ENCODE measurements at places on chromosomes 2 and 18.

DNA sequence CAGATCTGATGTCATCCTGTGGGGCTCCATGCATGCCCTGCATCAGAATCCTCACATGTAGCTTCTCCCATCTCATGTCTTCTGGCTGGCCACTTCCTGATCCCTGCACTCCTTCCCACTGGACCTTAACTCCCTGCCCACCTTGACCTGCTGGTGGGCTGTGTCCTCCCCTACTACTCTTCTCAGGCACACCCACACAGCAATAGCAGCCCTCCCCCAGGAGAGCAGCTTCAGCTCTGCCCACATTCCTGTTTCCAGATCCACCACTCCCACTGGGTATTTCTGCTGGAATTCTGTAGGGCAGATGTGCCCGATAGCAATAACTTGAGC, 137.0 kb upstream of the HS6ST1 start:
- no peaks in the 10 kb centered on the region for H3K36me3 ChIP-seq
- no peaks in the 10 kb centered on the region for H3K27me3 ChIP-seq
- DNase-seq, result no peak
- H3K4me3 ChIP-seq, result no peak overlapping the region

GRCh38 chr2:67977464-67977863, 85.3 kb downstream of the C1D start:
- no peaks in the 10 kb centered on the region for H3K36me3 ChIP-seq
- no peak overlapping the region for H3K4me3 ChIP-seq
- no peaks in the 10 kb centered on the region for H3K4me1 ChIP-seq
- no peak overlapping the region for H3K27ac ChIP-seq
- H3K27me3 ChIP-seq, result no peaks in the 10 kb centered on the region

DNA sequence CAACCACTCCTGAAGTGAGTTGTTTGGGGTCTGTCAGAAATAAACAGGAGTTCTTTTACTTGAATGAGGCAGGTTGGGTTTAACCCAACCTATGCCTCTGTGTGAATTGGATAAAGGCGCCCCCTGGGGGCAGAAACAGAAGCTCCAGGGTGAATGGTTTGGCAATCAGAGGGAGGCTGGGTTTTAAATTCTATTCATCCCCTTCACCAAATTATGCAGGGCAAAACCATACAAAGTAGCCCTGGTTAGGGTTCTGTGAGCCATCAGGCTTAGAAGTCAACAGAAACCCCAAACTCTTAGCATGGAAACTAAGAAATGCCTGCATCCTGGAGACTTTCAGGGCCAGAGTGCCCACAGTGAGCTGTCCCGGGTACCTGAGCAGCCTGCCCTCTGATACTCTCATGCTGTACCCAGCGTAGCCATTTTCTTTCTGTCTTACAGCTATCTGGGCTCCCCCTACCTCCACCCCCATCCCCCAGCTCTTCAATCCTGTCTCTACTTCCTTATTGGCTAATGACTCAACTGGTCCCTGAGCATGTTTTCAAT, 241.5 kb downstream of the ICOS start:
- DNase-seq, result no peak
- H3K36me3 ChIP-seq, result no peaks in the 10 kb centered on the region
- no peaks in the 10 kb centered on the region for H3K4me1 ChIP-seq
- no peak overlapping the region for H3K27ac ChIP-seq
- no peak overlapping the region for H3K4me3 ChIP-seq

GRCh38 chr2:71786291-71787107, 333.1 kb downstream of the DYSF start:
- H3K36me3 ChIP-seq, result no peaks in the 10 kb centered on the region
- H3K4me3 ChIP-seq, result no peak overlapping the region
- no peaks in the 10 kb centered on the region for H3K27me3 ChIP-seq
- H3K27ac ChIP-seq, result no peak overlapping the region
- no peaks in the 10 kb centered on the region for H3K4me1 ChIP-seq

- no peak for DNase-seq
- no peaks in the 10 kb centered on the region for H3K27me3 ChIP-seq
- peaks cover 3% of the 10 kb centered on the region for H3K4me1 ChIP-seq
- no peak overlapping the region for H3K27ac ChIP-seq
- H3K36me3 ChIP-seq, result no peaks in the 10 kb centered on the region
Observed at GRCh38 chr2:12548906-12549305, 167.8 kb upstream of the TRIB2 start.

GRCh38 chr18:44850001-44850400, 169.3 kb downstream of the SETBP1 start:
- H3K4me1 ChIP-seq, result peaks cover 6% of the 10 kb centered on the region
- no peaks in the 10 kb centered on the region for H3K27me3 ChIP-seq
- no peak overlapping the region for H3K27ac ChIP-seq
- H3K4me3 ChIP-seq, result no peak overlapping the region
- no peaks in the 10 kb centered on the region for H3K36me3 ChIP-seq
- DNase-seq, result no peak

GRCh38 chr2:199455545-199456382, 2.0 kb downstream of the SATB2 start:
- peak overlapping the region; percentile 5 for H3K4me3 ChIP-seq
- no peak overlapping the region for H3K27ac ChIP-seq
- H3K36me3 ChIP-seq, result no peaks in the 10 kb centered on the region
- peaks cover 46% of the 10 kb centered on the region for H3K4me1 ChIP-seq
- DNase-seq, result no peak
- peaks cover 38% of the 10 kb centered on the region for H3K27me3 ChIP-seq

GRCh38 chr2:232809349-232810124, 33.2 kb upstream of the KCNJ13 start:
- DNase-seq, result no peak
- H3K4me1 ChIP-seq, result no peaks in the 10 kb centered on the region
- H3K27me3 ChIP-seq, result no peaks in the 10 kb centered on the region
- no peaks in the 10 kb centered on the region for H3K36me3 ChIP-seq

- no peak for DNase-seq
- H3K4me1 ChIP-seq, result no peaks in the 10 kb centered on the region
- H3K27me3 ChIP-seq, result no peaks in the 10 kb centered on the region
- peaks cover 48% of the 10 kb centered on the region for H3K36me3 ChIP-seq
Observed at GRCh38 chr18:74519320-74520095, 14.8 kb upstream of the CNDP1 start.

- peak overlapping the region; percentile 95 for H3K27ac ChIP-seq
- H3K4me3 ChIP-seq, result peak overlapping the region; percentile 13
- H3K4me1 ChIP-seq, result peaks cover 62% of the 10 kb centered on the region
Observed at GRCh38 chr2:9179572-9180201, 26.9 kb upstream of the ASAP2 start.
